ENCODE measurements at places on chromosomes 7 and 10.

GRCh38 chr10:26911811-26912461, 51.2 kb upstream of the ABI1 start:
- DNase-seq = no peak

- DNase-seq = no peak
Observed at GRCh38 chr7:5574770-5575269, 151.2 kb upstream of the TNRC18 start.

DNA sequence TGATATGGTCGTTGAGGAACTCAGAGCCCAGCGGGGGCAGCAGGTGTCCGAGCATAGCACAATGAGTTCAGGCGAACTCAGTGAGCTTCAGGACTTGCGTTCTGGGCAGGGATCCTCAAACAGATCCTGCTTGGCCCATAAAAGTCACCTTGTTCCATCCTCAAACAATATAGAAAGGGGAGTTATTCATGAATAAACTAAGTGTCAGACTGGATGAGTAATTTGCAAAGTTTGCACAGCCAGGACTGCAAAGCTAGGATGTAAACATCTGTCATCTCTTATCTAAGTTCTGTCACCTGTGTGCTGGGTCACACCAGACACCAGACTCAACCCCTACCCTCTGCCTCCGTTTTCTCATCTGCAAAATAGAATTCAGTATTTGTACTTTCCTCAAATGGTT, 58.0 kb upstream of the PFKP start:
- DNase-seq = no peak

DNA sequence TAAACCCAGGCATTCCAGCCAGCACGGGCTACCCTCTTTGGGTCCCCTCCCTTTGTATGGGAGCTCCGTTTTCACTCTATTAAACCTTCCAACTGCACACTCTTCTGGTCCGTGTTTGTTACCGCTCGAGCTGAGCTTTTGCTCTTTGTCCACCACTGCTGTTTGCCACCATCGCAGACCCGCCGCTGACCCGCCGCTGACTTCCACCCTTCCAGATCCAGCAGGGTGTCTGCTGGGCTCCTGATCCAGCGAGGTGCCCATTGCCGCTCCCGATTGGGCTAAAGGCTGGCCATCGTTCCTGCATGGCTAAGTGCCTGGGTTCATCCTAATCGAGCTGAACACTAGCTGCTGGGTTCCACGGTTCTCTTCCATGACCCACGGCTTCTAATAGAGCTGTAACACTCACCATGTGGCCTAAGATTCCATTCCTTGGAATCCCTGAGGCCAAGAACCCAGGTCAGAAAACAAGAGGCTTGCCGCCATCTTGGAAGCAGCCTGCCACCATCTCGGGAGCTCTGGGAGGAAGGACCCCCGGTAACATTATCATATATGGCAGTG, 14.5 kb downstream of the ZNF277 start:
- DNase-seq = no peak

DNA sequence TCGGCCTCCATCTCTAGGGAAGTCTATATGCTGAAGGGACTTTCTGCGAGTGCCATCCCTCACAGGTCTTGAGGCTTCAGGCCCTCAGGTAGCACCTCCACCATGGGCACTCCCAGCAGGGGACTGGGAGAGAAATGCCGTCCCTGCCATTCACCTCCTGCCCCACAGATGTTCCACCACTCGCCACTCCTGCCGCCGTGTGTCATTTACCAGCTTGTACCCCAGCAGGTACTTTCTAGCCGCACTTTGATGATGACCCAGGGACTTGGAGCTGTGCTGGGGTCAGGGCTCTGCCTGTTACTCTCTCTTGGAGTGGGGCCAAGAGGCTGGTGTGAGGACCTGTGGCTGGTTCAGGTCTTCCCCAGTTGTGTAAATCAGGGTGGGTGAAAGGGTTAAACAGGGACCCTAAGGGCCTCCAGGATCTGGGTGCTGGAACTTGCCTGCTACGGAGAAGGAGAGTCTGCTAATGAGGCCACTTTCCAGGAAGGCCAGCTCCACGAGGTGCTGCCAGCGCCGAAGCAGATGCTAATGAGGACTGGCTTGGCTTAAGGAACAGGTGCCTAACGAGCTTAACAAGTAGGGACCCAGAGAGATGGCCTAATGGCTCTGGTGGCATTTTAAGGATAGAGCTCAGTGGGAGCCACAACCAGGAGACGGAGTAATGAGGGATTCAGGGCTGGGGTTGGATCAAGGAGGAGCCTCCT, 32.4 kb downstream of the CRHR2 start:
- no peak for DNase-seq

DNA sequence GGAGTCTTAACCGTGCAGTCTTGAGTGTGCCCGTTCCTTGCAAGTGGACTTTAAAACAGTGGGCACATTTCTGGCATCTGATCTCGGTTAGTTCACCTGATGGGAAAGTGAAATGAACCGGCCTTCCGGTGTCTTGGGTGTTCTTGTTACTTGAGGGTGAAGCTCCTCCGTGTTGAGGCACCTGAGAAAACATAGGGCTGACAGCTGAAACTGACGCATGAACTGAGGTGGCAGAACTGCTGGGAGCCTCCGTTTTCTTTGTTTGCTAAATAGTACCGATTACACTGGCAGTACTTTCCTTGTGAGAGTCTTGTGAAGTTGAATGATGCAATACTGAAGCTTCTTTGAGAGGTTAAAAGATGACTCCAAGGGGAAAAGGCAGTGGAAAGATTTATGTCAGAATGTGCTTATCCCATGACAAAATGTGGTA, 62.8 kb upstream of the SAMD8 start:
- no peak for DNase-seq

- no peak for DNase-seq
Observed at GRCh38 chr10:43312612-43313011, 45.7 kb upstream of the RASGEF1A start.

GRCh38 chr7:32048970-32049491, 21.2 kb downstream of the PDE1C start:
- DNase-seq = no peak

DNA sequence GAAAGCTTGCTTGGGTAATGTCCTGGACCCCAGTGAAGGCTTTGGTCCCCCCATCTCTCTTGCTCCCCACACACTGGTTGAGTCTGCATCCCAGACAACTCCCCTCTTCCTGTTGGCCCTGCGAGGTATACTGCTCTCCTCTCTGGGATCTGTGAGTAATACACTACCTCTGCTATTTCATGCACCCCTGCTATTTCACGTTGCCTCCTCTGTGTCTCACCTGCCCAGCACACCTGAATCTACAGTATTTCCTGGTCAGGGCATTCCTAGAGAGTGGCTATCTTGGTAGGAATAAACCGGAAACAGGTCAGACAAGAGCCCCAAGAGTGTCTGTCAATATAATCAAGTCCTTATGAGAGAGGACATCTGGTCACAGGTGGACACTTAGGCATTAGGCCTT, 114.3 kb upstream of the ODAD2 start:
- no peak for DNase-seq

DNA sequence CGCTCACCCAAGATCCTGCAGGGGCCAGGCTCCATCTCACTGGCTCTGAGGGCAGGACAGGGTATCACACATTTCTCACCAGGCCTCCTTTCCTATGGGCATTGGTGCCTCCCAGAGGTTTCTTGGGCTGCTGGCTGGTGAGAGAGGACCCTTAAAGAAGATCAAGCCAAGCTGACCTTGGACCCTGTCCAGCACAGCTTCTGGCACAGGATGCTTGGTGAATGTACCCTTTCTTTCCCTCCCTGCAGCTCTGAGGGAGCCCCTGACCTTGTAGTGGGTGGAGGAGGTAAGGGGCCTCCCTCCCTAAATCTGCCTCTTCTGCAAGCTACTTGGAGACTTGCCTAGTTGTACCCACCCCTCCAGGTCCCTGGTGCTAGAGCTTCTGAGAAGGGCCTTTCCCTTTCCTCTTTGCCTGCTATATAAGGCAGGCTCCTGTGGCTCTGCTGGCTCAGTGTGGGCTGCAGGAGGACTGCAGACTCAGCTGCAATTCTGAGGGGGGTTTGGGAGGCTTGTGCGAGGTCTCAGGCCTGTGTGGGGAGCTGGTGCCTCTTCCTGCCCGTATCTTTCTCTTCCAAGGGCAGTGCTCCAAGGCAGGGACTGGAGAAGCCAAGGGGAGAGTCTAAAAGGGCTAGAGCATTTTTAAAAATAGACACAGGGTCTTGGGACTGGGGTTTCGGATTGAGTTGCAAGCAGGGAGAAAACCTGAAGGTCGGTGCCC, 11.7 kb upstream of the TRIM8 start:
- DNase-seq = no peak

DNA sequence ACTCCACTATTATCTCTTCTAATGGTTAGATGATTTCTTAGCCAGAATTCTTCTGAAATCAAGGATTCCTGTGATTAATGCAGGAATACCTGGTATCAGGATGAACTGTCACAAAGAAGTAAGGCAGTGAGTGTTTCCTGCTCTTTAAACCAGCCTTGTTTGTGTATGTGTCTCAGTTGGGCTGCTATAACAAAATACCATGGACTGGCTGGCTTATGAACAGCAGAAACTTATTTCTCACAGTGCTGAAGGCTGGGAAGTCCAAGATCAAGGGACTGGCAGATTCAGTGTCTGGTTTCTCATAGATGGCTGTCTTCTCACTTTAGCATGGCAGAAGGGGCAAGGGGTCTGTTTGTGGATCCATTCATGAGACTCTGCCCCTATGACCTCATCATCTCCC, 42.7 kb downstream of the LRMDA start:
- DNase-seq = no peak

DNA sequence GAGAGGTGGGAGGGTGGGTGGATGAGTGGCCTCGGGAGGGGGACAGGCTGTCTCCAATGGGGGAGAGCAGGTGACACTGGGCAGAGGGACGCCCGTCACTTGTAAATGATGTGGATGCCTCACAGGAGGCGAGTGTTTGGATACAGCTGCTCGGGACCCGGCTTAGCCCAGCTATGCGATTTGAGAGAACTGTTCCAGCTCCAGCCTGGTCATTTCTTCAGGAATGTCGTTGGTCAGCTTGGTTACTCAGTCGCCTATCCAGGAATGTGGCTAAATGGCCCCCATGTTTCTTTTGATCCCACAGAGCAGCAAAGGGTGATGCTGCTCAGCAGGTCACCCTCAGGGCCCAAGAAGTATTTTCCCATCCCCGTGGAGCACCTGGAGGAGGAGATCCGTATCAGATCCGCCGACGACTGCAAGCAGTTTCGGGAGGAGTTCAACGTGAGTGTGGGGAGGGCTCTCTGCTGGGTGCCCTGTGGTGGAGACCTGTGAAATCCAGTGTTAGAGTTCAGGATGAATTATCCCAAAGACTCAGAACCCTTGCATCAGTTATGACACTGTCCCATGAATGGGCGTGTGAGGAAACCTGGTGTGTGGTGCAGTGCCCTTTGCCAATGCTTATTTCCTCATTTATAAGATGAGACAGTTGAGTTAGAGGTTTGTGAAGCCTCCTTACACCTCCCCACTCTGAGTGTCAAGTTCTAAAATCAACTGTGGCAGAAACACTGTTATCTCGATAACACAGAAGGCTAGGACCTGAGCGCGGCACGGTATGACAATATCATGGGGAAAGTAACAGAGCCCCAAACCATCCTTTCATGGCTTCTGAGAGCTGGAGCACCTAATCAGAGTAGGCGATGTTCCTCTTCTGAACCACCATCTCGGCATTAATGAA, 76.8 kb downstream of the MKI67 start:
- no peak for DNase-seq

- DNase-seq = no peak
Observed at GRCh38 chr10:129759214-129760002, 204.7 kb downstream of the EBF3 start.

DNA sequence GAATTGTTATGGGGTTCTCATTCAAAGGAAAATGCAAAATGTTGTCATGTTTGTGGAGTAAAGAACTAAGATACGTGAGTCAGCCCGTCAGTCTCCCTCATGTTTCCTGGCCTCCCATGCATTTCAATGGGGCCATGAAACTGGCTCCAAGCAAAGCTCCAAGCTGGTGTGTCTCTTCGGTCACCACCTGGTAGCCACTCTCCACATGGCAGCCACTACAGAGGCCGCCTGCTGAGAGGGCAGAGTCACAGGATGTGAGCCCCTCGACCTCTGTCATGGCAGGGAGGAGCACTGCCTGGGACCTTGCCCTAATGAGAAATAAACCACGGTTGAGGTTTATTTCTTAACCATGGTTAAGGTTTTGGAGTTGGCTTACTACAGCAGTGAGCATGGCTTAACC, 62.6 kb downstream of the AOC1 start:
- no peak for DNase-seq

DNA sequence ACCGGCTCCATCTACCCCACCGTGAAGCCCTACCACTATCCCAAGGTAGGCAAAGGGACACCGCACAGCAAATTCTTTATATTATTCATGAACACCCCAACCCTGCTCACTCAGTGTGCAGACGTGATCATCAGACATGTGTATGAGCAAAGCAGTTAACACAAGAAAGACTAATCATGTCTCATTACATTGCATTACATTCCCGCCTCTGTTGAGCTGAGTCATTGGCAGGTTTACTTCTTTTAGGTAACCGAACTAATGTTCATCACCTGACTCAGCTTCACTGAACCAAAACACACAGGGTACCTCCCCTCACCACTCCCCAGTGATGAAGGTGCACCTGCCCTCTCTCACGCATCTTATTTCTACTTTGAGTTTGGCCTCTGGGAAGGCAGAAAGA, 233.4 kb downstream of the PAXIP1 start:
- no peak for DNase-seq

DNA sequence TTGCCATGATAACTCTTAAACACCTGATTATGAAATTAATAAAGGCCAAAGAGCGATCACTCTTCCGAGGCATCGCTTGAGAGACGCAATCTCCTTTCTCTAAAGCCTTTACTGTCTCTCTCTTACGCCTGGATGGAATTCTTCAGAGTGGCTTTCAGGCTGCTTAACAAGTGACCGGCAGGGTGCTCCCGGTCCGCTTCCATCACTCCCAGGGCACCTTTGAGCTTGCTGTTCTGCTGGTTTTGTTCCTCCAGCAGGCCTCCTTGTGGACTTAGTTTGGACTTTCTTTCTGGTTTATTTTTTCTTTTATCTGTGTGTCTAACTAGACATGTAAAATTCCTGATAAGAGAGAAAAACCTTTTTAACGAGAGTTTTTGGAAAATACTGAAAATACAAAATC, 60.9 kb downstream of the MRPL32 start:
- no peak for DNase-seq

DNA sequence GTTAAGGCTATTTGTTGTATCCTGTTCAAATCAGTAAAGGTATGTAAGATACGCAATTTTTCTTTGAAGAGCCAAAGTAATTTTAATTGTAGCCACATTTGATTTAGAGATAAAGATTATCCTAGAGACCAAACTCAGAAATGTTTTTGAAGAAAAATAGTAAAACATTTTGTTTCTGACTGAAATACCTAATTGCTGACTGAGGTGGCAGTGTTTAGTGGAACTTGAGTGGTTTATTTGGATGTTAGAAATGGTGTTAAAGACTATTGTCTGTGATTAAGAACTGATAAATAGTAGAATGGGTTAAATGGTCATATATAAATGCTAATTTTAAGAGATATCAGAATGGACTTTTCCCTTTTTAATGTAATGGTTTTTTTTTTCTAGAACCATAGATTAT, 15.3 kb downstream of the EDRF1 start:
- DNase-seq = no peak

GRCh38 chr10:98264378-98265065, 3.5 kb downstream of the LOXL4 start:
- DNase-seq = no peak

- no peak for DNase-seq
Observed at GRCh38 chr7:14252458-14252857, 263.0 kb upstream of the ETV1 start.

- no peak for DNase-seq
Observed at GRCh38 chr7:48148311-48148710, 22.9 kb upstream of the ABCA13 start.

Measured in activated CD4-positive, alpha-beta T cell treated with anti-CD3 and anti-CD28 coated beads, Interleukin-2, Interleukin-6, amounts not matched to agents 100 ng/mL and 50 ng/mL, durations not matched to agents 16 hours and 8 hours (primary cell).